Activated CD4-positive, alpha-beta memory T cell treated with anti-CD3 and anti-CD28 coated beads for 36 hours (primary cell): ENCODE measurements at places on chromosomes 4 and X.

DNA sequence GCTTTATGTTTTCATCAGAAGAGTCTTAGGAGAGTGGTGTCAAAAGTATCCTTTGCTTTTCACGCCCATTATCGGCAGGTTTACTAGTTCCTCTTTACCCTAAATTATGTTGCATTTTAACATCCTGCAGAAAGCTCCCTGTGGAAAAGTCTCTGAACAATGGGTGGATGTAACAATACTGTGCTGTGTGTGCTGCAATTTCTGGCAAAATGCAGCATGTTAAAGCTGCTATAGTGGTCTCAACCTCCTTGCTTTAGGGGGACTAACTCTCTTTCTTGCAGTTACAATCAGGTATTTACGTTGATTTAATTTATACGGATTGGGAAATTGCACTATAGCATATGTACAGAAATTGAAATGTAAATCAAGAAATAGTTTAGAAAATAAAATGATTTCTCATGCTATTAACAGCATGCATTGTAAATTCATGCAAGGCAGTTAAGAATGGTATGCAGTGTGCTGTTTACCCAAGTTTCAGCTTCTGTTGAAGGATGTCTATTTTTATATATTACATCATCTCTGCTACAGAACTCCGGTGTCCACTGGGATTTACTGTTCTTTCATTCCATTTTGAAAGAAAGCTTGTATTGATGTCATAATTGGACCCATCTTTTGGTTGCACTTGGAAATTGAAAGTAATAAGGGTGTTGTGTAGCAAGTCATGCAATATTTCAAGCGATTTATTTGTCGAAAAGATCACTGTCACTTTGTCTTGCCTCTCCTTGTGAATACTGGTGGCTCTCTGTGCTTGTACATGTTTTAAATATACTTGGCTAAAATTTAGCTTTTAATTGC lies 145.7 kb downstream of the RAPGEF2 start:
- DNase-seq, result no peak

DNA sequence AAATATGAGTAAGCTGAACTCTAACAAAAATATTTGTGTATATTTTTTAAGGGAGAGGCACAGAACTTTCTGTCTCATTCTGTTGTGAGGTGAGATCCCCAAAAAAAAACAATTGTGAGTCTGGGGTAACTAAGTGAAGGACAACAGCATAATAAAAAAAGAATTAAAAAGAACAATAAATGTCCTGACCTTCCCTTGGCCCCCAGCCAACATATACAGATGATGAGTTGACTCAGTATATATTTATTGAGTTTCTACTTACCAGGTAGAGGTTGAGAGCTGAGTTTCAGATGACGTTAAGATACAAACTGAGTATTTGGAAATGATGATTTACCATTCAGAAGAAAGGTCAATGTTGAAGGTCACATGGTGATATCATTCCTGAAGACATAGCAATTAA lies 239.5 kb downstream of the KCNIP4 start:
- no peak for DNase-seq

GRCh38 chrX:31580726-31581125 lies 508.9 kb upstream of the FTHL17 start:
- no peak for DNase-seq

- DNase-seq, result no peak
Observed at GRCh38 chrX:96481831-96482230, 202.8 kb upstream of the DIAPH2 start.

GRCh38 chrX:146906166-146906565 lies 91.6 kb upstream of the CXorf51A start:
- no peak for DNase-seq

DNA sequence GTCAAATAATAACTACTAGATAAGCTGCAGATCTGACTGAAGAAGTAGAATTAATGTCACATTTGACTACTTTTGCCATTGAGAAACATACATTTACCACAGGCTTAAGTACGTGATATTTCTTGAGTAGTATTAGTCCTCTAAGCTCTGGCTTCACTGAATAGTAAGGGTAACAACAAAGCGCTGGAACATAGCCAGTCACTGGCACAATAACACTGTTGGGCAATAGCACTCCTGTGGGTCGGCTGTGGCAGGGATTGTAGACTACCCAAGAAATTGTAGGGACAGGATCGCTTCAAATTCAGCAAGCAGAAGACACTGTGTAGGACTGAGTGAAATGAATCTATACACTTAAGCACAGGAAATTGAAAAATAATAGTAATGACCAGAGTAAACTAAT lies 27.1 kb upstream of the IL15 start:
- DNase-seq, result no peak

DNA sequence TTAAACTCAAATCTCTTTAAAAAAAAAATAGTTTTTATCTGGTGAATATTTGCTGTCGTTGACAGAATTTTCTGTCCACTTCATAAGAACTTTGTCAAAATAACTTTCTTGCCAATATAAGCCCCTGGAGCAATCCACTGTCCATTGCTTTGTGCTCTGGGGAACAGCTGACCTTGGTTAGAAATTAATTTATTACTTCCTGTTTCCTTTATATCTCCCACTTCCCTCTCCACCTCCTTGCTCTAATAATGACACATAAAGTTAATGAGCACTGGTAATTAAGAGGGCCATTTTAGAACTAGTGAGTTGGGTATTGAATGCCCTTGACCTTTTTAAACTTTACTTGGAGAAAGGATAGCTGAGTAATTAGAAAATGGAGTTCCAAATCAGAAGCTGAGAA lies 151.3 kb upstream of the LEF1 start:
- DNase-seq, result no peak

- DNase-seq, result no peak
Observed at GRCh38 chrX:3384327-3384726, 37.9 kb upstream of the MXRA5 start.

GRCh38 chr4:20195071-20195885 lies 56.4 kb upstream of the SLIT2 start:
- DNase-seq, result no peak

DNA sequence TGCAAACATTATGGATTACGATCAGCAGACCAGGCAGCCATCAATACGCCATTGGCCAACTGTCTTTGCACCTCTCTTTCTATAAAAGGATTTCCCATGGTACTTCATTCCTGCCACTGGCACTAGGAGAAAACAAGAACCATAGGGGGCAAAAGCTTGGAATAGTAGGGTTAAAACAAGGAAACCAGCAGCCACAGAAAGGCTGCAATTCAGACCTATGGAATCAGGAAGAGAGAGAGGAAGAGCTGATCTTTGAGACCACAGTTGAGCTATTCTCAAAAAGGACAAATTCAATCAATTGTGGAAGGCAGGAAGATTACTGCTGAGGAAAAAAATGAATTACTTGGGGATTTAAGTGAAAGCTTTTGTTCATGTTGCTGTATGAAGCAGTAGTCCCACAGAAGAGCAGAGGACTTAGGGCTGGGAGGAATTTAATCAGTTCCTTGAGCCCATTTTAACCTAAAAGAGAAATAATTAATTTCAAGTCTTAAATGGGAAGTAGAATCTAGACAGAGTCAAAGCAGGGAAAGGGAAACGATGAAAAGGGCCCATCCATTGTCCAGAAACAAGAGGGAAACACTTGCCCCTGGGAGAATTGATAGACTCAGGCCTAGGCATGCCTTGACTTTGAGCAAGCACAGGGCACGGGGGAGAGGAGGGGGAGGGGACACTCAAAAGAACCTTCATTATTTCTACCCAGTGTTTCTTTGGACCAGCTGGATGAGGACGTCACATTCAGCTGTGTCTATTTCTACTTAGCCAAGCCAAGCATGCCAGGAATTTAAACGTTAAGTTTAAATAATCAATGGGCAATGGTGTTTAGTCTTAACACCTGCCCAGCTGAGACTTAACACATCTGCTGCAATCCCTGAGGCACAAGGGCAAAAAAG lies 50.7 kb downstream of the SCD5 start:
- DNase-seq, result no peak

DNA sequence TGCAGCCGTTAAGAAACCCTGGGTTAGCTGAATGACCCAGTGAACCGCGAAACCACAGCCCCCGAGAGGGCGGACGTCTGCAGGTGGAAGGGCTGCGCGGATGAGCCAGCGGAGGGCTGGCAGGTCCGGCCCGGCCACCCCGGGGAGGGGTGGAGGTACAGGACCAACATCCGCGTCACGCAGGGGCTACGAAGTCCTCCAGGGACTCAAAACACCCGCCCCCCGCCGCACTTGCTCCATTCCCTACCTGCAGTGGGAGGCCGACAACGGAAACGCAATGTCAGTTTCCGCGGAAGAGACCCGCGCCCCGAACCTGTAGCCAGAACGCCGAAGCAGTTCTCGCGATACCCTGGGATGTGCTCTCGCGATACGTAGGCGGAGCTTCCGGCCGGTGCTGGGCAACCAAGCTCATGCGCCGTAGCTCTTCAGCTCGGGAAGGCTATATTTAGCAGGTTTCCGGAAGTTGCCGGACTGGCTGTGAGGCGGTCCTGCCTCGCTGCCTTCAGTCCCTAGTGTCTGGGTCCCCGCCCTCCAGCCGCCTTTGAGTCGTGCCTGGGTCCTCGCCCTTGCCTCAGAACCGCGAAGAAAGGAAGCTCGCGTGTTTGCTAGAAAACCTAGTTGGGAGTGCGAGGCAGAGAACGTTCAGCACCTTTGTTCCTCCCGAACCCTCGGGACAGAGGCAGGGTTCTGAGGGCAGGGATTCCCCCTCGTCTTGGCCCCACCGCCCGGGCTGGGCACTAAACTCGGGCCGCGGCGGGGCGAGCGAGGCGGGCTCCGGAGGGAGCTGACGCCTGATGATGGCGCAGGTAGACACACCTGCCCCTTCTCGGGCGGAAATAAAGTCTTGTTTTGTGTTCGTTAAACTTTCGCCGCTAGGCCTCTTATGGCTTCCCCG lies at the start of the genes OFD1 and TRAPPC2:
Gene OFD1 (plus strand): TSS at position 471 of the 895 bp plus-strand sequence. CDS start 324 bp downstream, at position 795.
Gene TRAPPC2 (minus strand): TSS at position 343 of the 895 bp plus-strand sequence. CDS start 14,657 bp downstream, outside the sequence.
- DNase-seq, result peak; percentile 93

GRCh38 chr4:168632301-168632725 lies 135.5 kb downstream of the PALLD start:
- no peak for DNase-seq

- no peak for DNase-seq
Observed at GRCh38 chr4:141229408-141230101, 8.9 kb downstream of the ZNF330 start.

GRCh38 chr4:109939190-109939589 lies 26.5 kb downstream of the EGF start:
- no peak for DNase-seq

DNA sequence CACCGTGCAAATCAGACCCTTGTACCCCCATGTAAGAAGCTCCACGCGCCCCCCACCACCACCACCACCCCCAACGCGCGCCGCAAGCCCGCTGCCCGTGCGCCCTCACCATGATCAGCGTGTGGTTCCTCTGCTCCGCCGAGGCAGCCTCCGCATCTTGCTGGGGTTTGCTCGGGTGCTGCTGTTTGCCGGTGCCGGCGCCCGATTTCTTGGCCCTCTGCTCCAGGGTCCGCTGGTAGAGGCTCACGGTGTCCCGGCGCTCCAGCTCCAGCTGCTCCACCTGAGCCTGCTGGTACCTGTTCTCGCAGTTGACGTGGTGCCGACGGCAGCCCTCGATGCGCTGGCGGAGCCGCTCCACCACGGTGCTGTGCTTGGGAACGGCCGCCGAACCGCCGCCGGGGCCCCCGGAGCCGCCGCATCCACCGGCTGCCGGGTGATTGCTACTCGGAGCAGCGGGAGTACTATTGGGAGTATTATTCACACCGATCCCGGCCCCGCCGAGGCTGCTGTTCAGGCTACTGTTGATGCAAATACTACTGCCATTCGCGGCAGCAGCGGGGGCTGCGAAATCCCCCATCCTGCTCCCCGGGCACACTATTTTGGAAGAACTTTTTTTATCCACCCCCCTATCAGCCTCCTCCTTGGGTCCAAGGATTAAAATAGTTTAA lies 1.1 kb downstream of the MAML3 start:
- peak; percentile 51 for DNase-seq

- no peak for DNase-seq
Observed at GRCh38 chrX:13940671-13941070, 89.0 kb downstream of the GEMIN8 start.

DNA sequence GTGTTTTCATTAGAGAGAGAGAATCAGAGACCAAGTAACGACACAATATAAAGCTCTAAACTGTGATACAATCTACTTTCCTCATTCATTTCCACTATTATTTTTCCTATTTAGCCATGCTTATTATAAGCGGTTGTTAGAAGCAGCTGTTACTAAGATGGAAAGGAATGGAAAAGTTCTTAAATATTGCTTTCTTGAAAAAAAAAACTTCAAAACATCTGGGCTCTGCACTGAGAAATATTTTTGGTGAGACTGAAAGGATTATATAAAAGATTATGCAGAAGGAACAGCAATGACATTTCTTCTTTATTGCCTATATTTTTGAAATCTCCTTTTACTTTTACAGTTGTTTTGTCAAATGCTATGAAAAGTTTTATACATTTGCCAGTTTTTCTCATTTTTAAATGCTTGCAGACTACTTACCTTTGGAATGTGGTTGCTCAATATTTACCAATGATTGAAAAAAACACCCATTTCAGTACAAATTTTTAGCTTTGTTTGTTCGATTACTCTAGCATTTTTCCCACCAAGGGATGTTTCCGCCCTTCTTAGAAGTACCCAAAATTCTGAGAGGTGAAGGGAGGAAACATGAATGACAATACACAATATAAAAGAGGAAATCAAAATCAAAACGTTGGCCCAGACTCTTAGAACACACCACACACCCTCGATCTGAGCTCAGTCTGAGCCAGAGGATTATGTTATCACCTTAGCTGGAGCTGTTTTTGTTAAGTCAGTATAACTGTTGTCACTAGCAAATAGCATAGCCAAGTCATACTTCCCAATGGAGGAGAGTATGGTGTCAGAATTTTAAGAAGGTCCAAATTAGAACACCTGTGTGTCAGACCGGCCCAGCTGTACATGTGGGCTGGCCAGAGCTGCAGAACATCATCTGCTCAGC lies 18.4 kb downstream of the DKK2 start:
- DNase-seq, result no peak

GRCh38 chrX:108332281-108332680 lies 105.9 kb downstream of the COL4A6 start:
- DNase-seq, result no peak

- DNase-seq, result peak; percentile 95
Observed at GRCh38 chrX:48937054-48937907, 18.5 kb upstream of the PIM2 start.

- no peak for DNase-seq
Observed at GRCh38 chr4:125045311-125045710, 269.4 kb upstream of the FAT4 start.

DNA sequence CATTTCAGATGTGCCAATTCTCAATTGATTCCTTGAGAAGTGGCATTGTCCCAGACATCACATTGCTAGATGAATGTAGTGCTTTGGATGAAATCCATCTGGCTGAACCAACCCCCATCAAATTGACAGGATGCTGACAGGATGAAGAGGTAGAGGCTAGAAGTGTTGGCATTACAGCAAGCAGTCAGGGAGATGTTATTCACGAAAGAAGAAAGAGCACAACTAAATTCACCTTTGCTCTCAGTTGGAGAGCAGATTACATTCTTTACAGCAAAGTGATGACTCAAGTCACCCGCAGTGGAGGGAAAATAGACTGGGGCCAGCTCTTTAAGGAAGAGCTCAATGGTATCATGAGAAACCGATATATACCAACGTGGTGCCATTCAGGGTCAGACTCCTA lies 259.6 kb downstream of the C4orf33 start:
- DNase-seq, result no peak

GRCh38 chr4:76791479-76791878 lies 106.5 kb downstream of the SOWAHB start:
- no peak for DNase-seq
